ENCODE measurements at places on chromosomes 12 and 14.

DNA sequence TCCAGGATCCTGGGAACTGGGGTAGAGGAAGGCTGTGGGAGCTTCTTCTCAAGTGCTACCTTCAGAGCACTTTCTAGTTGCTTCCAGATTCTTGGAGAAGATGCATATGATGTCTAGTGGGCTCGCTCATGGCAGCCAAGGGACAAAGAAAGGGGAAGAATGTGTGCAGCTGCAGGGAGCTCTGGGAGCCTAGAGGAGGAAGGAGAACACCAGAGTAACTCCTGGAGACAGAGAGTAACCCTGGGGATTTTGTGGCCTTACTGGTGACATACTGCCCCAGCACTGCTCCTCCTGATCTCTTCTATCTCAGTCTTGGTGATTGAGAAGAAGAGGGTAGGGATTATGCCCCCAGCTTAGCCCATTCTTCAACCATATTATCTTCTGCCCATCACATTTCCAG lies 10.3 kb upstream of the SP7 start:
- no peak overlapping the region for H3K27ac ChIP-seq
- H3K27me3 ChIP-seq, result no peaks in the 10 kb centered on the region
- H3K4me1 ChIP-seq, result peaks cover 11% of the 10 kb centered on the region
- no peak for DNase-seq
- H3K4me3 ChIP-seq, result no peak overlapping the region
- no peaks in the 10 kb centered on the region for H3K36me3 ChIP-seq

GRCh38 chr14:34407951-34408350 lies 54.1 kb downstream of the SPTSSA start:
- no peak for DNase-seq
- H3K27me3 ChIP-seq, result no peaks in the 10 kb centered on the region
- no peak overlapping the region for H3K27ac ChIP-seq

DNA sequence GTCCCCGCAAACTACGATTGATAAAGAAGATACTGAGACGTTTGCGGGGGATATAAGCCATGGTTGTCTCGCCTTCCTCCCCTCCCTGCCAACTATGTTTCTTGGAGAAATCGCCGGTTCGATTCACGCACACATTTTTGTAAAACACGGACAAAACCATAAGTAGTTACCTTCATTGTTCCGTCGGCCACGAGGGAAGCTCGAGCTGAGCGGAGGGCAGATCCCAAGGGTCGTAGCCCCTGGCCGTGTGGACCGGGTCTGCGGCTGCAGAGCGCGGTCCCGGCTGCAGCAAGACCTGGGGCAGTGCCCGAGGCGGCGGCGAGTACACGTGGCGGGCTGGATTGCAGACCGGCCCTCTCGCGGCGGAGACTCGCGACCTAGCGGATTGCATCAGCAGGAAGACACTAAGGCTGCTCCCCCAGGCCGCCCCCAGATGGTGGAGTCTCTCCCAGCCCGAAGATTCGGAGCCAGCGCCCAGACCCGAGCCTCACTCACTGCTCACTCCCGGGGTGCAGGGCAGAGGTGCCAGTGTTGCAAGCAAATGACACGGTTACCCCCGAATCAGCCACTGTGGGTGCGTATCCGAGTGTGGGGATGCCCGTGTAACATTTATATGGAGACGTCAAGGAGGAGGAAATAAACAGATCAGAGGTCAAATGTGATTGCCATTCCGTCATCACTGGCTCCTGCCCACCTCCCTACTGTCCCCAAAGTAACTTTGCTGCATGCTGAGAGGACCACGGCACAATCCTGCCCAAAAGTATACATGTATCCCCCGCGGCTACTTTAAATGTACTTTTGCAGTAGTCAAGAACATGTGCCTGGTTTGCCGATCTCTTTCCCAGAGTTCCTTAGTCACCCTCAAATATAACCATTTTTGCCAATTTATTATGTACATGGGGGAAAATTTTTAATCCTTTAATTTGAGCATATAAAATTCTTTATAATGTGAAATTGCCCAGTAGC lies at the start of gene BCAT1:
BCAT1 (minus strand) TSS at position 345 of the 966 bp plus-strand sequence; CDS start at position 176, 169 bp downstream.
- H3K4me1 ChIP-seq, result peaks cover 5% of the 10 kb centered on the region
- H3K27ac ChIP-seq, result peak within 1 kb of the TSS; percentile 87
- no peaks in the 10 kb centered on the region for H3K27me3 ChIP-seq
- H3K4me3 ChIP-seq, result peak within 1 kb of the TSS; percentile 62
- no peaks in the 10 kb centered on the region for H3K36me3 ChIP-seq
- DNase-seq, result peak; percentile 95

GRCh38 chr12:49331380-49332222 lies 5.4 kb downstream of the C1QL4 start:
- peak; percentile 80 for DNase-seq
- no peaks in the 10 kb centered on the region for H3K4me1 ChIP-seq
- no peak overlapping the region for H3K4me3 ChIP-seq
- peaks cover 16% of the 10 kb centered on the region for H3K36me3 ChIP-seq

- H3K36me3 ChIP-seq, result no peaks in the 10 kb centered on the region
- H3K4me3 ChIP-seq, result no peak overlapping the region
- H3K27ac ChIP-seq, result no peak overlapping the region
- H3K27me3 ChIP-seq, result no peaks in the 10 kb centered on the region
- no peaks in the 10 kb centered on the region for H3K4me1 ChIP-seq
Observed at GRCh38 chr12:88472248-88472647, 108.0 kb downstream of the KITLG start.

DNA sequence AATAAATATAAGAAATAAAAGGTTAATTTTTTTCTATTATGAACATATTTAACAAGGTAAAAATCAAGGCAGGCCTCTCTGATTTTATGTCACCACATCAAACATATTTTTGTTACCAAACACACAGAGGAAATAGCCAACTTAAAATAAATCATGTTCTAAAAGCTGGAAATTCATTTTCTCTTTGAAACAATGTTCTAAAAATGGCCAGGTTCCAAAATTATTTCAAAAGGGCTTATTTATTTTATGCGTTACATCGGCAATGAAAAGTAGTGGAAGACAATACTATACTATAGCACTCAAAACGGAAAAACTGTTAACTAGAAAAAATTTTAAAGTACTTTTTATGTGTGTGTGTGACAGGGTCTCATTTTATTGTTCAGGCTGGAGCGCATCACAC lies 24.0 kb upstream of the RASSF8 start:
- H3K27me3 ChIP-seq, result no peaks in the 10 kb centered on the region
- no peaks in the 10 kb centered on the region for H3K36me3 ChIP-seq
- H3K4me3 ChIP-seq, result no peak overlapping the region
- DNase-seq, result no peak
- H3K27ac ChIP-seq, result no peak overlapping the region

DNA sequence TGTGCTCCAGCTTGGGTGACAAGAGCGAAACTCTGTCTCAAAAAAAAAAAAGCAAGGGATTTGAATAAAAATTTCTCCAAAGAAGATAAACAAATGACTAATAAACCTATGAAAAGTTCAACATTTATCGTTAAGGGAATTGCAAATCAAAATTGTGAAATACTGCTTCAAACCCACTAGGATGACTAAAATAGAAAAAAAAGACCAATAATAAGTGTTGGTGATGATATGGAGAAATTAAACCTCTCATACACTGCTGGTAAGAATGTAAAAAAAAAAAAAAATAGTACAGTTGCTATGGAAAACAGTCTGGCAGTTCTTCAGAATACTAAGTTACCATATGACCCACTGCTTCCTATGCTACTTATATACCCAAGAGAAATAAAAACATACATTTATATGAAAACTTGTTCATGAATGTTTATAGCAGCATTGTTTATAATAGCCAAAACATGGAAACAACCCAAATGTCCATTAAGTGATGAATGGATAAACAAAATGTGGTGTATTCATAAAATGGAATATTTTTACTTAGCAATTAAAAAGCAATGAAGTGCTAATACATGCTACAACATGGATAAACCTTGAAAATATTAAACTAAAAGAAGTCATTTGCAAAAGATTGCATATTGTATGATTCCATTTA lies 39.4 kb upstream of the TMPRSS12 start:
- no peak overlapping the region for H3K4me3 ChIP-seq
- H3K36me3 ChIP-seq, result peaks cover 6% of the 10 kb centered on the region
- H3K4me1 ChIP-seq, result no peaks in the 10 kb centered on the region
- DNase-seq, result no peak

GRCh38 chr12:113537751-113538087 lies 66.0 kb upstream of the LHX5 start:
- H3K27ac ChIP-seq, result no peak overlapping the region
- peak; percentile 48 for DNase-seq
- no peaks in the 10 kb centered on the region for H3K4me1 ChIP-seq
- H3K4me3 ChIP-seq, result no peak overlapping the region

GRCh38 chr14:100654025-100654813 lies 67.0 kb upstream of the BEGAIN start:
- no peak overlapping the region for H3K27ac ChIP-seq
- no peaks in the 10 kb centered on the region for H3K36me3 ChIP-seq
- H3K27me3 ChIP-seq, result no peaks in the 10 kb centered on the region
- H3K4me3 ChIP-seq, result no peak overlapping the region

- DNase-seq, result peak; percentile 17
- no peaks in the 10 kb centered on the region for H3K36me3 ChIP-seq
- H3K4me1 ChIP-seq, result no peaks in the 10 kb centered on the region
- H3K27ac ChIP-seq, result no peak overlapping the region
- no peaks in the 10 kb centered on the region for H3K27me3 ChIP-seq
Observed at GRCh38 chr12:8145754-8146441, 10.9 kb upstream of the ZNF705A start.

DNA sequence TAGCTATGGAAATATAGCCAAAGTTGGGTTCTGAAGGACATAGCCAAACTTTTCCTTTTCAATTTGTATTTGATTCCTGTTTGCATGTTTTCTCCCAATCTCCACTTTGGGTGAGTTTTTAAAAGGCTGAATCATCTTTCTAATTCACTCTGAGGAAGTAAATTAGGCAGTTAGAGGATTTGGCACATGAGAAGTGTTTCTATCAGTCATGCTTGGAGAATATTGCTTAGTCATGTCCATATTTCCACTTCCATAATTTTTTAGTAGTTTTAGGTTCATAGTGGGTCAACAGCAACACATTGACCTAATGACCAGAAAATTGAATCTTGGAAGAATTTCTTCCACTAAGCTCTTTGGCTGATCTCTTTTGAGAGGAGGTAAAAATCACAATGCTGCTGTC lies 21.8 kb downstream of the IRAK3 start:
- no peaks in the 10 kb centered on the region for H3K36me3 ChIP-seq
- no peak overlapping the region for H3K4me3 ChIP-seq
- no peak for DNase-seq
- no peak overlapping the region for H3K27ac ChIP-seq
- no peaks in the 10 kb centered on the region for H3K4me1 ChIP-seq

DNA sequence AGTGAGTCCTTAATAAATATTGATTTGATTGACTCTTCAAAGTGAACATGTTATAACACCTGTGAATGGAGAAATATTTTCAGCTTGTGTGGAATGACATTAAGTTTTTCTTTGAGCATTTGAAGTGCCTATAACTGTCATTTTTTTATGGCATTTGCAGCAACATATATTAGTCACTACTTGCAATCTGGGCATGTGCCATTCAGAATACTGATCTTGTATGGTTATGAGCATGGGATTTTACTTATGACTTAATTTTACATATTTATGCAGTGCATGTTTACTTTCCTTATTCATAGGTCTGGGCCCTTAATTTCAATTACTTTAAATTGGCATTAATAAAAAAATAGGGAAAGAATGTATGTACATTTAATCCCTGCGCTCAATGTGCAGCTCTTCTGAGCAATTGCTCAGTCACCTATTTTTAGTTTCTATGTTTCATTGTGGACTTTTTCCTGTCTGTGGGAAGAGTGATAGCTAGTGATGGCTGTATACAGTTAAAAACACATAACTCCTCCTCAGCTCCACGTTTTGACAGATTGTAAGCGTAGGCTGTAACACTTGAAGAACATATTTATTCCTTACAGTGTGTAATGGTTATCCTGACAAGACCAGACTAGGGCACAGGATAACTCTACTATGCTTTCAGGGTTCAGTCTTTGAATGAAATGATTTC lies 339.6 kb downstream of the SNAPC1 start:
- H3K27me3 ChIP-seq, result no peaks in the 10 kb centered on the region
- no peak overlapping the region for H3K27ac ChIP-seq
- H3K4me3 ChIP-seq, result no peak overlapping the region
- no peak for DNase-seq
- H3K4me1 ChIP-seq, result no peaks in the 10 kb centered on the region

- H3K4me3 ChIP-seq, result no peak overlapping the region
- no peaks in the 10 kb centered on the region for H3K27me3 ChIP-seq
- H3K4me1 ChIP-seq, result no peaks in the 10 kb centered on the region
- no peak overlapping the region for H3K27ac ChIP-seq
Observed at GRCh38 chr14:59425322-59425935, 39.8 kb downstream of the GPR135 start.

GRCh38 chr12:6627616-6628015 lies 8.1 kb downstream of the LPAR5 start:
- no peak overlapping the region for H3K4me3 ChIP-seq
- H3K4me1 ChIP-seq, result no peaks in the 10 kb centered on the region
- H3K36me3 ChIP-seq, result no peaks in the 10 kb centered on the region
- H3K27ac ChIP-seq, result no peak overlapping the region

- no peaks in the 10 kb centered on the region for H3K36me3 ChIP-seq
- DNase-seq, result no peak
- H3K4me1 ChIP-seq, result peaks cover 15% of the 10 kb centered on the region
- no peaks in the 10 kb centered on the region for H3K27me3 ChIP-seq
Observed at GRCh38 chr14:100827101-100828021, 1.4 kb downstream of the MEG3 start.

DNA sequence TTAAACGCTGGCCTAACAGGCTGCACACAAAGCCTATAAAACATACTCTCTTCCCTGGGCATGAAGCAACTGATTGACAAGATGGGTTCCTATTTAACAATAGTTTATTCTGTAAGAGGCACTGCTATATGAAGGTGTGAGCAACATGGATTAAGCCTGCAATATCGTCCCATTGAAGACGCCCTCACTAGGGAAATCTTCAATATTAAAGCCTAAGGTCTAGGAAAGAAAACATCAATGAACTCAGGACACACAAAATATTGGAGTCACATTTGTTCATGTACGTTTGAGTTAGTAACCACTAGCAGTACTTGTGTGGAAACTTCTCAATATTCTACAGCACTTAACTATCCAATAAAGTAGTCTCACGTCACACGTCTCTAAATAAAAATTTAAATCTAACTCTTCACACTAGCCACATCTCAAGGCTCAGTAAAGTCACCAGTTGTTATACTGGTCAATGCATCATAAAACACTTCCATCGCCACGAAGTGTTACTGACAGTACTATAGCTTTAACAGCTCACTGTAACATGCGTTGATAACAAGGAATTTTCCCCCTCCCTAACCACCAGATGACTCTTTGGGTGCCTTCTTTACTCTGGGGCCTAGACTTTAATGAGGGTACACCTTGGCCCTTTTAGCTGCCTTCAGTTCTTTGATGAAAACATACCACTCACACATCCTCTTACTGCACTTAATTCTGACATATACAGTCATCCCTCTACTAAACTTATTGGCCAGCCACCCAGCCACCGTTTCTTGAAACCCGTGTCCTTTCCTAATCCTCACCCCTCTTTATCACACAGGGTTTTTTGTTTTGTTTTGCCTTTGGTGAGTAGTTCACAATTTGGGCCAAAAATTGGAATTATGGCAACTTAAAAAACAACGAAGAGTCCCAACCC lies 50.1 kb upstream of the OR5AU1 start:
- H3K27ac ChIP-seq, result no peak overlapping the region
- no peaks in the 10 kb centered on the region for H3K4me1 ChIP-seq
- no peak overlapping the region for H3K4me3 ChIP-seq
- H3K27me3 ChIP-seq, result no peaks in the 10 kb centered on the region
- H3K36me3 ChIP-seq, result peaks cover 3% of the 10 kb centered on the region

All from mesendoderm (in vitro differentiated cells).